ENCODE measurements at places on chromosomes 5 and 9.

GRCh38 chr9:3936520-3937235 is 363.2 kb downstream of the GLIS3 start:
- DNase-seq, result no peak

- no peak for DNase-seq
Observed at GRCh38 chr9:74361508-74361907, 135.6 kb upstream of the RORB start.

- no peak for DNase-seq
Observed at GRCh38 chr5:133878236-133878555, 90.2 kb downstream of the C5orf15 start.

- no peak for DNase-seq
Observed at GRCh38 chr9:126228111-126228780, 98.4 kb upstream of the MVB12B start.

All from mesothelial cell of epicardium (in vitro differentiated cells).